ENCODE measurements at places on chromosomes 1 and 21. TPM values are rescaled to one million over a fixed set of nuclear protein-coding genes. Genes with fewer than 3 reads are reported as not detected.

Gene C4BPA
- not detected for polyA plus RNA-seq

Gene ITLN1
- polyA plus RNA-seq: 2.9 TPM

- no peak for DNase-seq
Measured at GRCh38 chr1:39872698-39873097, 10.6 kb downstream of the TRIT1 start.

DNA sequence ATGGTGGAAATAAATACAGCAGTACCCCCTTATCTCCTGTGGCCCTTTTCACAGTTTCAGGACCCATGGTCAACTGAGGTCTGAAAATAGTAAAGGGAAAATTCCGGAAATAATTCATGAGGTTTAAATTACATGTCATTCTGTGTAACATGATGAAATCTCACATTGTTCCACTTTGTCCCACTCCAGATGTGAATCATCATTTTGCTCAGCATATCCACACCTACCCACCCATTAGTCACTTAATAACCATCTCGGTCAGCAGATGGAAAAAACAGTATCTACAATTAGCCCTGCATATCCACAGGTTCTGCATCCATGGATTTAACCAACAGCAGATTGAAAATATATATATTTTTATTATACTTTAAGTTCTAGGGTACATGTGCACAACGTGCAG, 86.9 kb upstream of the GORAB start:
- no peak for DNase-seq

DNA sequence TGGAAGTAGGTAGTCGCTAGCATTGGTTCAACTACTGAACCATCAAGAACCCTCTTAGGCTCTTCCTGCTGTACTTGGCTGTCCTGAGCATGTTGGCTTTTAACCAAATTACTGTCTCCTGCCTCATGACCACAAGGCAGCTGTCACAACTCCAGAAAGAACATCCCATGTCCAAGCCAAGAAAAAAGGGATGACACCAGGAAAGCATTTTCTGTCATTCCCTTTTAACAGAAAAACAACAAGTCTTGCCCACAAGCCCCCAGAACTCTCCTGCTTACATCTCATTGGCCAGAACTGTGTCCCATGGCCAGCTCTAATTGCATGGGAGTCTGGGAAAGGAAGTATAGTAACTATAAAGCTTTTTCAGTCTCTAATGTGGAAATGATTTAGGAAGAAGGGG, 2.4 kb upstream of the RNU5D-1 start:
- DNase-seq: no peak

DNA sequence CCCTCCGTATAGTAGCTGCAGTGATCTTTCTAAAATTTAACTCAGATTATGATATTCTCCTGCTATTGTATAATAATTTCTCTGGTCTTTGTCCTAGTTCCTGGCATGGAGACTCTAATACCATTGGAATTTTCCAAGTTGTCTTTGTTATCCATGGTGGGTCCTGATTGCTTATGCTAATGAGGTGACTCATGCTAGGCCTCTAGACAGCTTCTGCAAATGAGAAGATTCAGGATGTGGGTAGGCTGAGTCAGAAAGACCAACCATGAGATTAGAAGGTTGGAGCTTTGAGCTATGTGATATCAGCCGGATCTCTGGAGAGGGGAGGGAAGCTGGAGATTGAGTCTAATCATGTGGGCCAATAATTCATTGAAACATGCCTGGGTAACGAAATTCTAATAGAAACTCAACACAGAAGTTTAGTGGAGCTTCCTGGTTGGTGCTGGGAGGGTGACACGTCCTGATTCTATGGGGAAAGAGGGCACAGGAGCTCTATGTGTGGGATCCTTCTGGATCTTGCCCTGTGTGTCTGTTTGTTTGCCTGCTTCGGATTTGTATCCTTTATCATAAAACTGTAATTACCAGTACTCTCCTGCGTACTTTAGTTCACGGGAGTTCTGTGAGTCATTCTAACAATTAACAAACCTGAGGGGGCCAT, 73.2 kb upstream of the CNIH3 start:
- DNase-seq: no peak

DNA sequence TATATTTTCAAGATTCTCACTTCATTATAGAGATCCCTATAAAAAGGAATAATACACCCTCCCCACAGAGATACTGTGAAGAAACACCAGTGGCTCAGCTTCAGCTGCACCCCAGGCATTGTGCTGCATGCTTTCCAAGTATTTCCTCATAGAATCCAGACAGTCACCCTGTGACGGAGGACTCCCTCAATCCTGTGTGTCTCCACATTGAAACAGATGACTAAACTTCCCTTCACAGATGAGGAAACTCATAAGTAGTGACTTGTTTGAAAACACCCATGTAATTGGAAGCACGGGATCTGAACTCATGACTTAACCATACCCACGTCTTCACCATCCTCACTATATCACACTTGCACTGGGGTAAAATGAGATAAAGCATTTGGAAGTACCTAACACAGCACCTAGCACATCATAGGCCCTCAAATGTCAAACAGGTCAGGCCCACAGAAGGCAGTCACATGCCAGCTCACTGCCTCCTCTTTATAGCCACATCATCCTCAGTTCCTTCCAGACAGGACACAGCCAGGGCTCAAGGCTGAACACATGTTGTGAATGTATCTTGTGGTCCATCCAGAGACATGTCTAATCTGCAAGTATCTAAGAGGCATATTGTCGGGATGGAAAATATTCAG, 55.2 kb downstream of the GPR161 start:
- no peak for DNase-seq

DNA sequence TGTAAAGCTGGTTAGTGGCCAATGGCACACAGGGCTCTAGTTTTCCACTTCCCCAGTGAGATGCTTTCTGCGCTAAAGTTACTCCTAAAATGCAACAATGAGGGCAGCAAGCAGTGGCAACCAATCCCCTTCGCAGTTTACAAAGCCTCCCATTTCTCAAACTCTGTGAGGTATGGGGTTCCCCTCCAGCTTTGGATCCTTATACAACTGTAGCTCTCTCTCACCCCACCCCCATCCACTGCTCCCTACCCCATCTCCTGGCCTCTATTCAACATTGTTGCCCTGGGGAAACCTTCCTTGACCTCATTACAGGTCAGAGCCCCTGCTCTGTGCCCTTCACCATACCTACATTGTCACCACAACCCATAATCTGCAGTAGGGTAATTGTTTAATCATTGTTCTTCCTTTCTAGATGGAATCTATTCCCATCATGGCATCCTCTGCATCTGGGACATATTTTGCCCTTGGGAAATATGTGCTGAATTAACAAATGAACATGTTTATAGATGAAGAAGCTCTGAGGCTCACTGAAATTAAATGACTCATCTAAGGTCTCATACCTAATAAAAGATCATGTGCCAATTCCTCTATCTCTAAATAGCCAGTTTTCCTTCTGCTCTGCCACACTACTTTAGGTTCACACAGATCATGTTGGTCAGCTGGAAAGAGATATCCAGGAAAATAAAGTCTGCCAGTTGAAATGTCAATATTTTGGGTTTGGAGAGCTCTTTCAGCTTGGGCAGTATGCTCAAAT, 12.6 kb downstream of the KIAA0040 start:
- no peak for DNase-seq

Gene ANGPTL7
- polyA plus RNA-seq: 0.28 TPM

DNA sequence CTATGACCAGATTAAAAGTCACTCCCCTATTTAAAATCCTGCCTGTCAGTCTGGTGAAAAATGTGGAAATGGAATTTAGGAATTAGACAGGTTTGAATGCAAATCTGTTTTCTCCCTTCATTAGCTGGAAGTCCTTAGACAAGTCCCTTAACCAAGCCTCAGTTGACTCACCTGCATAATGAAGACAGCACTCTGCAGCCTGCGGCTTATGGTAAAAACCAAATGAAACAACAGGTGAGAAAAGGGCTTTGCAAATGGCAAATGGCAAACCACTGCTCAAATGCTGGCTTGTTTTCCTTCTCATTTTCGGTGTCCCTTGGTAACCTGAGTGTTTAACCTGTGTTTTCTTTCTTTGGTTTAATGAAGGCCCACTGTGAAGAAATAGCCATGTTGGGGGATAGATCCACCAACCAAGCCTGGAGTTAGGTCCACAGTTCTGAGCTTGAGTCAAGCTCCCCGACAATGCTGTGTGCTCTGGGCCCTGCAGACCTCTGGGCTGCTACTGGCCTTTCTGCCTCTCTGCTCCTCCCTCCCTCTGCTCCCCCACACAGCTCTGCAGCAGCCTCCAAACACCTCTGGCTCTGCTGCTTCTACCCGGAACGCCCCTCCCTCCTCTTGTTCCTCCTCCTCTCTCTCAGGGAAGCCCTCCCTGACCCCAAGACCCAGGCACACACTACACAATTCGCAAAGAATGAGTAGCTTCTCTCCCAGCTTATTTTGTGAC, 641.8 kb downstream of the MATN1 start:
- no peak for DNase-seq

DNA sequence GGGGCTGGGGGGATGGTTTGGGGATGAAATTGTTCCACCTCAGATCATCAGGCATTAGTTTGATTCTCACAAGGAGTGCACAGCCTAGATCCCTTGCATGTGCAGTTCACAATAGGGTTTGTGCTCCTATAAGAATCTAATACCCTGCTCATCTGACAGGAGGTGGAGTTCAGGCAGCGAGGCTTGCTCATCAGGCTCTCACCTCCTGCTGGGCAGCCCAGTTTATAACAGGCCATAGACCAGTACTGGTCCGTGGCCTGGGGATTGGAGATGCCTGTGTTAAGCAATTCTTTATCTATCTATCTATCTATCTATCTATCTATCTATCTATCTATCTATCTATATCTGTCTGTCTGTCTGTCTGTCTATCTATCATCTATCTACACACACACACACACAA, 525.3 kb upstream of the DAB1 start:
- DNase-seq: no peak

Measured in heart right ventricle (tissue), 16 donors.